Activated T-helper 1 cell treated with anti-CD3 and anti-CD28 coated beads, Interleukin-12 subunit alpha, Interleukin-12 subunit beta, Interleukin-2, Interleukin-4 antibody, amounts not matched to agents 30 ng/mL and 10 ng/mL and 1 ng/mL, durations not matched to agents 14 hours and 24 hours and 36 hours (primary cell): ENCODE measurements at places on chromosomes 1 and 21.
A peak's percentile ranks its signal among the peaks of the same experiment; 100 is the strongest.

GRCh38 chr1:44594871-44595735 is 79.2 kb downstream of the TMEM53 start:
- no peak overlapping the region for H3K27ac ChIP-seq
- H3K4me1 ChIP-seq: no peaks in the 10 kb centered on the region
- peaks cover 5% of the 10 kb centered on the region for H3K27me3 ChIP-seq
- peak; percentile 57 for DNase-seq

- H3K4me3 ChIP-seq: no peak overlapping the region
- no peak overlapping the region for H3K27ac ChIP-seq
- peaks cover 5% of the 10 kb centered on the region for H3K27me3 ChIP-seq
- no peaks in the 10 kb centered on the region for H3K4me1 ChIP-seq
- H3K36me3 ChIP-seq: no peaks in the 10 kb centered on the region
These were observed 138.3 kb upstream of the LMO4 start for GRCh38 chr1:87190402-87190801.

DNA sequence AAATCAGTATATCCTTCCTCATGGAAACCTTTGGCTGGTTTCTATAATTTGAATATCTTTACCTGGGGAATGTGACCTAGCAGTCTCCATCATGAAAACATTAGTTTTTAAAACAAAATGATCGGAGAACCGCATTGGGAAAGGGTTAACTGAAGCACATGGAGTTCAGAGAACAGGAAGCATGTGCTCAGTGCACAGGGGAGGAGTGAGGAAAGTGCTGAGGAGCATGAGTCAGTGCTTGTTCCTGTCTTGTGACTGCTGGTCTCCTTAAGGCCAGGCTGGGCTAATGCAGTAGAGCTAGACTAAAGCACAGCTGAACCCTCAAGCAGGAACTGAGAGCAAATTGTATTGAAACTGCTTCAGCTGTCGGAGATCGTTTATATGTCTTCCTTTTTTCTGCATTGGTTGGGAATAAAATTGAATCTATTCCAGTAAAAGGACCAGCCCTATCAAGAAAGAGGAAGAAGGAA is 5.8 kb downstream of the IFI16 start:
- H3K27me3 ChIP-seq: no peaks in the 10 kb centered on the region
- peak overlapping the region; percentile 91 for H3K4me3 ChIP-seq
- H3K36me3 ChIP-seq: peaks cover 77% of the 10 kb centered on the region

DNA sequence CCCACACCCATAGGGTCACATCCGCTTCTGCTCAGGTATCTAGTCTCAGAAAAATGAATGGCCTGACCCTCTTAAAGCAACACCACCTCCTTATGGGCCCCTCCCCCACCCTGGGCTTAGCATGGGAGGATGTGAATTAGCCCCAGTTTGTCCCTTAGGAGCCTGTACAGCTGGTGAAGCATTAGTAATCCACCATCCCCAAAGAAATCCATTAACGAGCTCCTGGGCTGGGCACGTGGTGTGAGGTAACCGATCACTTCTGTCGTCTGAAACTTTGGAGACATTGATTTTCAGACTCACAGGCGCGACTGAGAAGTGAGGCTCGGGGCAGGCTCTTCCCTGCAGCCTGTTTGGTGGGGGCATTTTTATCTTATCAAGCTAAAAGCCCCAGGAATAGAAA is 10.5 kb downstream of the RASSF5 start:
- H3K4me3 ChIP-seq: no peak overlapping the region
- no peaks in the 10 kb centered on the region for H3K27me3 ChIP-seq
- peaks cover 9% of the 10 kb centered on the region for H3K4me1 ChIP-seq
- no peak for DNase-seq
- H3K27ac ChIP-seq: no peak overlapping the region

GRCh38 chr1:22531251-22531650 is 32.0 kb upstream of the EPHA8 start:
- H3K27ac ChIP-seq: no peak overlapping the region
- no peaks in the 10 kb centered on the region for H3K4me1 ChIP-seq
- H3K4me3 ChIP-seq: no peak overlapping the region
- H3K36me3 ChIP-seq: peaks cover 3% of the 10 kb centered on the region
- DNase-seq: no peak

- no peak for DNase-seq
- H3K27ac ChIP-seq: no peak within 1 kb of the TSS
- no peak within 1 kb of the TSS for H3K4me3 ChIP-seq
- H3K4me1 ChIP-seq: no peaks in the 10 kb centered on the region
These were observed at the start of gene NR0B2 for GRCh38 chr1:26913754-26914619. Gene NR0B2 (minus strand): TSS chr1:26913975. CDS start chr1:26913940, 35 bp downstream.

- no peak overlapping the region for H3K4me3 ChIP-seq
- no peak for DNase-seq
- peaks cover 7% of the 10 kb centered on the region for H3K27me3 ChIP-seq
- H3K36me3 ChIP-seq: no peaks in the 10 kb centered on the region
These were observed 68.1 kb downstream of the EDEM3 start for GRCh38 chr1:184686540-184686939.

DNA sequence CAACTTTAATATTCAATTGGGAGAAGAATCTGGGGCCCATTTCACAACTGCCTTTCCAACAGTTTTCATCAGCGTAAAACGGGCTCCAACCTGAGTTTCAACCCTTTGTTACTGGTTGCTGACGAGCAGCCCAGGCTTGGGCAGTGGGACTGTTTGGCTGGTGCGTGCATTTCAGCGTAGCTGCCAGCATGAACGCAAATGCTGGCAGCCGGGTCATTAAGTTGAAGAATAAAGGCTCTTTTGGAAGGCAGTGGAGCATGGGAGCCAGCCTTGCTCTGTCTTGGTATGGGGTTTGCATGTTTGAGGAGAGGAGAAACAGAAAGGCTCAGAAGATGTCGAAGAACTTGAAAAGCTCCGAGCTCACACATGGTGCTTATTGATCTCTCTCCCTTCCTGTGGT is 40.7 kb downstream of the WDR3 start:
- H3K27ac ChIP-seq: no peak overlapping the region
- H3K27me3 ChIP-seq: peaks cover 3% of the 10 kb centered on the region
- H3K36me3 ChIP-seq: no peaks in the 10 kb centered on the region
- H3K4me1 ChIP-seq: no peaks in the 10 kb centered on the region

DNA sequence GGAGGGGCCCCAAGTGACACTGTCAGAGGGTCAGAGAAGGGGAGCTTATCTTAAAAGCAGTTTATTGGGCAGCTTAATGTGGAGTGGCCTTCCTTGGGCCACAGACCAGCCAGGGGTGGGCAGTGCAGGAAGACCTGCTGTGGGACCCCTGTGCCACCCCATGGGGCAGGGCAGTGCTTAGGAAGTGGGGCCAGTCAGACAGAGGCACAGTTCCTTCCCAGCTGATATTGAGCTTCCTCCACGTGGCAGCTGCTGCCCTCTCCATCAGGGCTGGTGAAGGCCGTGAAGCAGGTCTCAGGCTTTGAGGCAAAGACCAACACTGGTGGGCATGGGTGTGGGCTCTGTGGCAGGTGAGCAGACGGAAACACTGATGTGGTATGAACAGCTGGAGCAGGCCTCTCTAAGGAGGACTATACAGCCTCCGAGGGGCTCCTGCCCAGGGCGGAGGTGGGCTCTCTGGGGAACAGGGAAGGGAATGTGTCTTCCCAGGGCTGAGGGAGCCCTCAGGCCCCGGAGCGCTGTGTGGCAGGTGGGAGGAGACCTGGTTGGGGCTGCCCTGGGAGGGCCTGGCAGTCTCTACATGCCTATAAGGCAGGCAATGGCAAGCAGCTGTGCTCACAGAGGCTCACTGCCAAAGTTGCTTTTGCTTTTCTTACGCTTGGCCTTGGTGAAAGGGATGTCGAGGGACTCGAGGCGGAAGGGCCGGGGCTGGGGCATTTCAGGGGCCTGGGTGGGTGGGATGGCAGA is 3.0 kb upstream of the DDOST start:
- DNase-seq: no peak
- peaks cover 40% of the 10 kb centered on the region for H3K4me1 ChIP-seq
- H3K27me3 ChIP-seq: no peaks in the 10 kb centered on the region
- peaks cover 14% of the 10 kb centered on the region for H3K36me3 ChIP-seq
- H3K27ac ChIP-seq: no peak overlapping the region

DNA sequence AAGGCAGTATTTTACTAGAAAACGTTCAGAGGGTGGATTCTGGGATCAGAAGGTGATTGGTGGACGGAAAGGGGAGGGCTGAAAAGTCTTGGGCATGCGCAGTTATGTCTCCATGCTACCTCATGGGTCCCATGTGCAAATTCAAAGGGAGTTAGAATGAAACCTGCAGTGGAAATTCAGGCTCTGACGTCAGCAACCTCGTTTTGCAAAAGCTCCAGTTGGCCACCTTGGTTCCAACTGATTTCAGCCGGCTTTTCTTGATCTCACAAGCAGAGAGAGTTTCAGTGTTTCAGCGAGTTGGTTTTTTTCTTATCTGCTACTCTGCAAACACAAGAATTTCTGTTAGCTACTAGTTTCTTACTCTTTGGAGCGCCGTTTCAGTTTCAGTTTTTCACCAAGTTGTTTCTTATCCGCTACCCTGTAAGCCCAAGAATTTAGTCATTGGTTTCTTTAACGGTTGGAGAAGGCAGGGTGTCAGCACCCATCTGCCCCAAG is 69.8 kb upstream of the PGBD5 start:
- peaks cover 11% of the 10 kb centered on the region for H3K27me3 ChIP-seq
- H3K4me1 ChIP-seq: no peaks in the 10 kb centered on the region
- DNase-seq: no peak
- no peak overlapping the region for H3K27ac ChIP-seq
- no peak overlapping the region for H3K4me3 ChIP-seq
- H3K36me3 ChIP-seq: no peaks in the 10 kb centered on the region

DNA sequence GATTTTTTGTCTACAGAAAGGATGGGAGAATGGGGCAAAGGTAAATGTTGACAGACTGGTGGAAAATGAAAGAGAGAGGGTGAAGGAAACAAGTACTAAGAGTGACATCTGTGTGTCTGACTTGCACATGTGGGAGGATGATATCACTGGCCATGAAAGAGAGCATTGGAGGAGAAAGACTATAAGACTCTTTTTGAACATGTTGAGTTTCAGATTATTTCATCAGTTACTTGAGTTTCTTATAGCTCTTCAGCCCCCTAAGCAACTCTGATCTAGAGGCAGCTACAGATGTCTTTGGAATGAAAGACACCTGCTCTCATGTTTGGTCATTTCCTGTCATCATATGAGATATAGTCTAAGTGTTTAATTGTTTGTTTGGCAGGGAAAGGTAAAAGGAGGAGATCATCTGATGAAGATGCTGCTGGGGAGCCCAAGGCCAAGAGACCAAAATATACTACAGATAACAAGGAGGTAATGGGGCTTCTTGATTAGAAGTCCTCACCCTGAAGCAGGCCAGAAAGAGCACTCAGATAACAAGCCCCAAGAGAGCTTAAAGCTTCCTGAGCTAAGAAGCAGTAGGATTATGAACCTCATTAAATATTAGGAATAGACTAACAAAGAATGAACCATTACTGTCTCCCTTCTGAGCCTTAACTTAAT is 4.5 kb downstream of the POLR3C start:
- peak overlapping the region; percentile 83 for H3K27ac ChIP-seq
- H3K4me3 ChIP-seq: peak overlapping the region; percentile 4
- H3K27me3 ChIP-seq: no peaks in the 10 kb centered on the region
- no peak for DNase-seq
- H3K4me1 ChIP-seq: peaks cover 44% of the 10 kb centered on the region

DNA sequence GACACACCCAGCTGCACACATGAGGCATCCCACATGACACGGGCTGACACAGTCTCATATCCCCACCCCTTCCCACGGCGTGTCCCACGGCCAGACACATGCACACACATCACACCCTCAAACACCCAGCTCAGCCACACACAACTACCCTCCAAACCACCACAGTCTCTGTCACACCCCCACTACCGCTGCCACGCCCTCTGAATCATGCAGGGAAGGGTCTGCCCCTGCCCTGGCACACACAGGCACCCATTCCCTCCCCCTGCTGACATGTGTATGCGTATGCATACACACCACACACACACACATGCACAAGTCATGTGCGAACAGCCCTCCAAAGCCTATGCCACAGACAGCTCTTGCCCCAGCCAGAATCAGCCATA is 22.6 kb downstream of the PODN start:
- no peaks in the 10 kb centered on the region for H3K36me3 ChIP-seq
- no peak overlapping the region for H3K4me3 ChIP-seq
- DNase-seq: no peak
- H3K4me1 ChIP-seq: no peaks in the 10 kb centered on the region
- H3K27ac ChIP-seq: no peak overlapping the region
- H3K27me3 ChIP-seq: no peaks in the 10 kb centered on the region

DNA sequence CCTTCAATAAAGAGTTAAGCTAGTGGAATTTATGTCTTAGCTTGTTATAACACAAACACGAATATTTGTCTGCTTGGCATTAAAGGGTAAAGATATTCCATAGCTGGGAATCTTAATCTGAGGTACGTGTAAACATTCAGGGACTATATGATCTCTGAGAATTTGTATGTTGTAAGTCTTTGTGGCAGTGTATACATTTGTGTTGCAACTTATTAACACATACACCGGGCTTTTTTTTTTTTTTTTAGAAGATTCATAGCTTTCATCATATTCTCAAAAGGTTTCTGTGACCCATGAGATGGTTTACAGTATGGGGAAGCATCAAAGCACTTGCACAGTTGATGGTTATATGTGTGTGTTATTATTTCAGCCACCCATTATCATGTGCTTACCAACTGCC is 3.0 kb downstream of the GGPS1 start:
- peaks cover 9% of the 10 kb centered on the region for H3K4me1 ChIP-seq
- H3K27ac ChIP-seq: no peak overlapping the region

DNA sequence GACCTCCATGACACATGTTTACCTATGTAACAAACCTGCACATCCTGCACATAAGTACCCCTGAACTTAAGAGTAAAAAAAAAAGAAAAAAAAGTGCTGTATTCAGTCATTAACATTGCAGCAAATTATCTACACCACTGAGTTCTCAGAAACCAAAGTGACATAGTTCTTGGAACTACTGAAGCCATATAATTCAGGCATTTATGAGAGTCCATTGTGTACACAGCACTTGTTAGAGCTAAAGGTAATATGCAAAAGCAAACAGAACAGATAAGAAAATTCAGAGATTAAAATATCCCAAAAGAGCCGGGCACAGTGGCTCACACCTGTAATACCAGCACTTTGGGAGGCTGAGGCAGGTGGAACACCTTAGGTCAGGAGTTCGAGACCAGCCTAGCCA is 38.0 kb downstream of the F5 start:
- H3K4me1 ChIP-seq: peaks cover 9% of the 10 kb centered on the region
- H3K36me3 ChIP-seq: peaks cover 40% of the 10 kb centered on the region
- H3K27ac ChIP-seq: no peak overlapping the region
- DNase-seq: no peak
- no peaks in the 10 kb centered on the region for H3K27me3 ChIP-seq

- H3K4me1 ChIP-seq: no peaks in the 10 kb centered on the region
- no peak overlapping the region for H3K4me3 ChIP-seq
- no peak overlapping the region for H3K27ac ChIP-seq
- no peaks in the 10 kb centered on the region for H3K36me3 ChIP-seq
These were observed 615.8 kb upstream of the RGS18 start for GRCh38 chr1:191542444-191542843.

- peaks cover 4% of the 10 kb centered on the region for H3K4me1 ChIP-seq
- H3K27ac ChIP-seq: no peak overlapping the region
- DNase-seq: no peak
- H3K4me3 ChIP-seq: no peak overlapping the region
- no peaks in the 10 kb centered on the region for H3K36me3 ChIP-seq
- H3K27me3 ChIP-seq: no peaks in the 10 kb centered on the region
These were observed 51.4 kb downstream of the ADCY10 start for GRCh38 chr1:167862432-167863076.
